Fibroblast of mammary gland (primary cell): ENCODE measurements at places on chromosomes 3 and 15.

DNA sequence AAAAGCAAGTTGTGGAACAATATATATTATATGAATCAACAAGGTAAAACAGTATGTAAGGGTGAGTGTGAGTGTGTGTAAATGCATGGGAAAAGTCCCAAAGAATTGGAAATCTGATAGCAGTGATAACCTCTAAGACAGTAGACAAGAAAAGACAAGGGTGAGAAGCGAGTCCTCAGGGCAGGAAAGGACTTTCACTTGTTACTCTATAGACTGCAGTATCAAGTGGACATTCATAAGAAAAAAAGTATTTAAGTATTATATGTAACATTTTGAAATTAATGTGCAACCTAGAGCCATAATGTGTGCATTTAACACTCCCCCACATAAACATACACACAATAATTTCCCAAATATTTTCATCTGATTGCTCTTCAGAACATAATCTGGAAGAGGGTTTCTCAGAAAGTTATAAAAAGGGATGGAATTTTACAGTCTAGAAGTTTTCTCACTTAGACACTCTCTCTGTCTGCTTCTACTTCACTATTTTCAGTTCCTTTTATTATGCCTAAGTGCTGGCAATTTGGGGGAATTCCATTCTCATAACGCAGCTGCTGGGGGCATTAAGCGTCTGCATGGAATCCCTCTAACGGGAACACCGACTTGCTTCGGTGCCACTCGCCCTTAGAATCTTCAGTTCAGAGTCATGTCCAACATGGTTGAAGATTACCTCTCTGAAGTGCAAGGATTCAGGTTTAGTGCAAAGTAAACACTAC is 50.0 kb upstream of the CDIN1 start:
- DNase-seq, result no peak

GRCh38 chr3:51375136-51375535 is 10.0 kb upstream of the MANF start:
- DNase-seq, result no peak

GRCh38 chr15:79969146-79969545 is 1.9 kb downstream of the BCL2A1 start:
- no peak for DNase-seq

GRCh38 chr15:37098468-37099318 is 1.7 kb downstream of the MEIS2 start:
- DNase-seq, result no peak

- no peak for DNase-seq
Observed at GRCh38 chr15:68314563-68314962, 37.0 kb downstream of the FEM1B start.

- DNase-seq, result no peak
Observed at GRCh38 chr3:89889386-89889785, 782.0 kb downstream of the EPHA3 start.

GRCh38 chr15:74950078-74950908 is 6.3 kb downstream of the RPP25 start:
- DNase-seq, result peak; percentile 70

- DNase-seq, result peak; percentile 40
Observed at GRCh38 chr15:76936671-76937070, 5.1 kb downstream of the RCN2 start.

GRCh38 chr15:41474941-41475340 is 18.7 kb upstream of the ITPKA start:
- no peak for DNase-seq

DNA sequence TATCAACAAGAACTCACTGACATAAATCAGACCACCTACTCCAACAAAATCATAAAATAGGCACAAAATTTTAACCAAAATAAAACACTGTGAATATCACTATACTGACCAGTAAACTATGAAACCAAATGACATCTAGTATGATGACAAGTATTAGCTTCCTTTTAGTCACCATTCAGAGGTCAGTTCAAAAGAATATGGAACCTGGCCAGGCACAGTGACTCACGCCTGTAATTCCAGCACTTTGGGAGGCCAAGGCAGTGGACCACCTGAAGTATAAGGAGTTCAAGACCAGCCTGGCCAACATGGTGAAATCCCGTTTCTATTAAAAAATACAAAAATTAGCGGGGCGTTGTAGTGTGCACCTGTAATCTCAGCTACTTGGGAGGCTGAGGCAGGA is 65.8 kb downstream of the SMARCC1 start:
- DNase-seq, result peak; percentile 84

- DNase-seq, result no peak
Observed at GRCh38 chr3:175118382-175118941, 259.3 kb downstream of the NAALADL2 start.

DNA sequence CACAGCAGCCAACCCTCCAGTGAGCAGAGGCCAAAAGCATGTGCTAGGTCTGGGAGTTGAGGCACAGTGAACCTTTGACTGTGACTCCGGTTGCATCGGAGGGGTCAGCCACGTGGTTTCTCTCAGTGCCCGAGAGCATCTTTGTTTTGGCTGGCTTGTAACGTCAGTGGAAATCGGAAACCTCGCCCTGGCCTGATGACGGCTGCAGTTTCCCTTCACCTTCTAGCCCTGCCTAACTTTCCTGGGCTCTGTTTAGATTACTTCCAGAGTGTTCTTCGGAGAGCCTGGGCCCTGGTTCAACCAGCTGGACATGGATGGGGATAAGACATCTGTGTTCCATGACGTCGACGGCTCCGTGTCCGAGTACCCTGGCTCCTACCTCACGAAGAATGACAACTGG is 56.6 kb downstream of the MESD start:
- DNase-seq, result peak; percentile 57

GRCh38 chr3:86867982-86868381 is 123.0 kb downstream of the VGLL3 start:
- DNase-seq, result peak; percentile 30

GRCh38 chr3:13280811-13281506 is 139.2 kb downstream of the NUP210 start:
- DNase-seq, result no peak

DNA sequence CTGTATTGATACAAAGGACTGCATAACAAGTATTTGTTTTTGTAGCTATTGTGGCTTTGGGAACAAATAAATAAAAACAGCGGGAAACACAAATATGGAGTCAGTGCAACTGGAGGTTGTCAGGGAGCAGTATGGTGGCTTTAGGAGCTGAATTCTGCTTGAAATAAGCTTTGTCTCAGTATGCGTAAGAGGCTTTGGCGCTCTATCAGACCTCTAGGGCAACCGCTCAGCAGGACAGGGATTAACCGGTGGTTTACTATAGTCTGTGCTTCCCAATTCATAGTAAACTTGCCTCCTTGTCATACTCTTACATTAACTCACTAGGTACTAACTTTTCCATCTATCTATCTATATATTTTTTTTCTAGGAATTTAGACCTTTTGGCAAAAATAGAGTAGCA is 104.6 kb downstream of the ZIC1 start:
- no peak for DNase-seq

DNA sequence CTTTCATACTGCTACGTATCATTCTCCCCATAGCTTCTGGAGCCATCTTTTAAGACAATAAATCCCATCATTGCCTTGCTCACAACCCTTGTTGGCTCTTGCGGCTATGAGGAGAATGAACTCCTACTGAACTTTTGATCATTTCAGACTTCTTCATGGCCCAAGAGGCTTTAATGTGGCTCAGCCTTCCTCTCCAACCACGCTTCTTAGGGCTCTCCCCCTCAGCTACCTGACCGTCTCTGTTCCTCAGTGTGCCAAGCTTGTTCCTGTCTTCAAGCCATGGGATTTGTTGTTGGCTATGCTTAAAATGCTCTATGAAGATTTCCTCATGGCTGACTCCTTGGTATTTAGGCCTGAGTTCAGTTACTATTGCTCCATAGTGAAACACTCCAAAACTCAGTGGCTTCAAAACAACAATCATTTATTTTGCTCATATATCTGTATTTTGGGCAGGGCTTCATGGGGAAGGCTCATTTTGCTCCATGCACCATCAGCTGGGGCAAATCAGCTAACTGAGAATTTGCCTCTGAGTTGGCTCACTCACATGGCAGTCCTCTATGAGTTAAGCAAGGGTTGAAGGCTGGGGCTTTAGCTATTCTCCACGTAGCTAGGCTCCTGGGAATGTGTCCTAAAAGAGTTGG is 47.5 kb downstream of the FOXL2 start:
- DNase-seq, result no peak
